ENCODE measurements at places on chromosomes 16 and 17.

- DNase-seq = no peak
These were observed 2.9 kb upstream of the CCDC102A start for GRCh38 chr16:57539072-57539796.

- DNase-seq = no peak
These were observed 97.3 kb downstream of the ANKRD11 start for GRCh38 chr16:89392881-89393737.

DNA sequence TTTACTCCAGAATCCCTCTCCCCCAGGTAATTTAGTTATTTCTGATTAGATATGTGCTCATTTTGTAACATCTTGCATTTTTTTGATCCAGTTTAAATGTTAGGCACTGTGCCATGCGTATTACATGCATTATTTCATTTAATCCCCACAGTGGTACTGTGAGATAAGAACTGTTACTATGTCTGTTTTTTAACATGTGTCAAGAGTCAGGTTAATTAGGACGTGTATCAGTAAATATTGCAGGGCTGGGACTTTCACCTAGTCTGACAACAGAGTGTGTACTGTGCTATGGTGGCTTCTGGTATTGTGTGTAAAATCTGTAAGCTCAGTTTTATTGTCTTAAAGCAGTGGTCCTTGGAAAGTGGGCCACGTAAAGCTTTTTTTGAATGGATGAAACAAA, 10.6 kb downstream of the RSPRY1 start:
- no peak for DNase-seq

DNA sequence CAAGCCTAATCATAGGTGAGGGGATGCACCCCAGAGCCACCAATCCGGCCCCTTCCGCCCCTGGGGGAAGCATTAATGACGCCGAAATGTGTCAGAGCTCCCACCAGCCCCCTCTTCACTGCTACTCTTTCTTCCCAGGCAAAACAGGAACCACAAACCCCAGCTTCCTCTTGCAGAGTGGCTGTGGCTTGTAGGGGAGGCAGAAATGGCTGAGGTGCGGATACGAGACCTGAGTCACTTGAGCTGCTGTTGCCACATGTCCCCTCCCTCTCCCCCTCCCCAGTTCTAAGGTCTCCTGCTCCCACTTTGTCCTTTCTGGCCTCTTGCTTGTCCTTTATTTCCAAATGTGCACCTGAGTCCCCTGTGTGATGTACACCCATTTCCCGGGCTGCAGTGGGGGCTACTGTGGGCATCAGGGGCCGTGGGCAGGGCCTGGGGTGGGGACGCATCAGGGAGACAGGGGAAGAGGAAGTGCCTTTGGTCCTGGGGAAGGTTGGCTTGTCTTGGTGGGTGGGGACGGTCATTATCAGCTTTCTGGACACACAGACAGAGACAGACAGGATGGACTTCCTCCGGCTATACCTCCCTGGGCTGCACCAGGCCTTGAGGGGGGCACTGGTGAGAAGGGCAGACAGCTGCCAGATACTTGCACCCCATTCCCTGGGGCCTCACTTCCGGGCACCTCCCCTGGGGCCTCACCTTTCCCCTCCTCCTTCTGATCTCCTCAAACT, at the start of gene APOBR:
TSS of gene APOBR (plus strand) at position 523 of the 731 bp plus-strand sequence. CDS start at position 562, 39 bp downstream.
- no peak for DNase-seq

DNA sequence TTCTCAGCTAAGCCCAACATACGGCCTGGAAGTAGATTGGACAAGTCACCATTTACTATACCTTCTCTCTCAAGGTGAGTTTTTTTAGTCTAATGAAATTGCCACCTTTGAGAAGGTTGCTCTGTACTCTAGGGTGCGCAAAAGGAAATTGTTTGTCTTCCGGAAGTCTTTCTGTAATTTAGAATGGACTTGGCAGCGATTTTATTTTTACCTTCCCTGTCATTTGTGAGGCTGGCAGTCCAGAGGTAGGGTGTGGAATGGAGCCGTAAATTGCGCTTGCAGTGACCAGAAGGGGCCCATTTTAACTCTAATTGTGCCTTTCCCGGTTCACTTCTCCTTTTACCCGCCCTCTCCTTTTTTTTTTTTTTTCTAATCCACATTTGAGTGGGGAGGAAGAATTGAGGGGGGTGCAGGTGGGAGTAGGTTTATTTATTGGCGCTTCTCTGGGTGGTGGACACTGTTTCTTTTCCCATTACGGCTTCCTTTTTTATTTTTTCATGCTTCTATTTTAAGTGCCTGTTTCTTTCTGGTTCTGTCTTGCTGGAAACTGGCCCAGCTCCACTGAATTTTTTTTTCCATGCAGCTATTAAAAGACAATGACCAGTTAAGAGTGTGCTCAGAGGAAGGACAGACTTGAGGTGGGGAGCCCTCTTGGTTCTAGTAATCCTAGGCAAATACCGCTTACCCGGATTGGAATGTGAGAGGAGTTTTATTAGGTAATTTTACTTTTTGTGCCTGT, 89.7 kb upstream of the CLEC18A start:
- DNase-seq = peak; percentile 46

GRCh38 chr16:2333231-2333630, 7.3 kb downstream of the ABCA3 start:
- DNase-seq = no peak

GRCh38 chr17:896953-897661, 82.5 kb downstream of the NXN start:
- DNase-seq = no peak

DNA sequence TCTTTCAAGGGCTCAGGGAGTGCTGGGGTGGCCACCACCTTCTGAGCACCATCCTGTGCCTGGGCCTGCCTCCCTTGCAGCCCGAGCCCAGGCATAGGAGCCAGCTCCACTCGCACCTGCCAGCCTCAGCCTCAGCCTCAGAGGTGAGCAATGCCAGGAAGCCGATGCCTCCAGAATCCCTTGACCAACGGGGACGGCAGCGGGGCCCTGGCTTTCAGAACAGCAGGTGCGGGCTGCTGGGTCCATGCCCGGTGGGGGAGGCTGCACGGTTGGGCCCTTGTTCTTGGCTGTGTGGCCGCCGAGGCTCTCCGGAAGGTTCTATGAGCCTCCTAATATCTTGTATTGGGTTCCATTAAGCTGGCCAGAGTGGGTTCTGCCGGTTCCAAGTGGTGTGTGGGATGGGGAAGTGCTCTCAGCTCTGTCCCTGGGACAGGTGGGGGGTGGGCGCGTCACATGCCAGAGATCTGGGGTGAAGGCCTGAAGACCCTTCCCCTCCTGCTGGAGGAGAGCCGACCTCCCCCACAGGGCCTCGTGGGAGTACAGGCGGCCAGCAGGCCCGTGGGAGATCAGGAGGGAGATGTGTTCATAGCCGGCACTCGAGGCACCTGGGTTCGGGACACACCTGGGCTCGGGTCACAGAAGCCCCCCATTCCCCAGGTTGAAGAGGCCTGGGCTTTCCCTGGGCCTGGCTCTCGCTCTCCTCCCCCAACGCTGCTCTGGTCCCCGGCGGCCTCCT, 27.0 kb downstream of the NPTX1 start:
- no peak for DNase-seq

DNA sequence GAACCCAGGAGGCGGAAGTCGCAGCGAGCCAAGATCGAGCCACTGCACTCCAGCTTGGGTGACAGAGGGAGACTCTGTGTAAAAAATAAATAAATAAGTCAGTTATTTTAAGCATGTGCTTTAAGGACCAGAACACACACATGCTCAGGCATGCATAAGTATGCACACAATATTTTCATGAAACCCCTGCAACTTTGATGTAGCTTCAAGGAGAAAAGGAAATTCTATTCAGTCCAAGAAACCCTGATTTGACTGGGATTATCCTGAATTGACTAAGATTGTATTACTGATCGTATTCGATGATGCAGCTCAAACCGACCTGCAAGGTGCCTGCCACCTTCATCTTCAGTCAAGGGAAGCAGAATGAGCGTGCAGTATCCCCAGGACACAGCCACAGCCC, 841 bp downstream of the TEKT5 start:
- no peak for DNase-seq

DNA sequence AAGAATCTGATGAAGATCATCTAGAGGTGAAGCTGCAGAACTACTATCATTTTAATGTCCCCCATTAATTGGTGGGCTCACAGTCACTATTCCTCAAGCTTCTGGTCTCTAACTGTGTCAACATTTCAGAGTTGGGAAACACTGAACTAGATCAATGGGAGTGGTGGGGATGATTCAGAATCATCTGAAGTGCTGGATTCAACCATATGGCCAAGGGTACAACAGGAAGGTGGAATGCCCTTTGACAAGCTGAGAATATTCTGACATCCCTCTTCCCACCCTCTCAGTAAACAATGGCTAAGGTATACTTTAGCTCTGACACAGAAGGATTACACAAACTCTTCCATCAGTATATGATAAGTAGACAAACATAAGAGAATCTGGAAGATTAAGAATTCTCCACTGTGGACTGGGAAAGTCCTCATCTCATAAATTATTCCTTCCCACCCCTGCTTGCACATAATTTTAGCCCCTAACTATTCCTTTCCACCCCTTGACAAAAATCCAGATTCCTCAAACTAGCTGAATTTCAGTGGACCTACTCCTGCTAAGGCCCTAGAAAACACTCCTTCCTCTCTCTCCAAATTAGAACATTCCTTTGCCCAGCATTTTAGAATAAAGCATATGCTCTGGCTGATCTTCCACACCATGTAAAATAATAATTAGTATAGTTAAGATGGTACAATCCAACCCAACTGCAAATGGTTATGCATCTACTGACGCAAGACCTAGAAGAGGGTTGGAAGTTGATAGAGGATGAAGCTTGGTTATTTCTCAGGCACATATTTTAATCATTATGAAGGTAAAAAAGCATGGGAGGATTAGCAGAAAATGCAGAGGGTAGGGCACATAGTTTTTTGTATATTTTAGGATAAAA, 16.3 kb upstream of the RFFL start:
- no peak for DNase-seq

DNA sequence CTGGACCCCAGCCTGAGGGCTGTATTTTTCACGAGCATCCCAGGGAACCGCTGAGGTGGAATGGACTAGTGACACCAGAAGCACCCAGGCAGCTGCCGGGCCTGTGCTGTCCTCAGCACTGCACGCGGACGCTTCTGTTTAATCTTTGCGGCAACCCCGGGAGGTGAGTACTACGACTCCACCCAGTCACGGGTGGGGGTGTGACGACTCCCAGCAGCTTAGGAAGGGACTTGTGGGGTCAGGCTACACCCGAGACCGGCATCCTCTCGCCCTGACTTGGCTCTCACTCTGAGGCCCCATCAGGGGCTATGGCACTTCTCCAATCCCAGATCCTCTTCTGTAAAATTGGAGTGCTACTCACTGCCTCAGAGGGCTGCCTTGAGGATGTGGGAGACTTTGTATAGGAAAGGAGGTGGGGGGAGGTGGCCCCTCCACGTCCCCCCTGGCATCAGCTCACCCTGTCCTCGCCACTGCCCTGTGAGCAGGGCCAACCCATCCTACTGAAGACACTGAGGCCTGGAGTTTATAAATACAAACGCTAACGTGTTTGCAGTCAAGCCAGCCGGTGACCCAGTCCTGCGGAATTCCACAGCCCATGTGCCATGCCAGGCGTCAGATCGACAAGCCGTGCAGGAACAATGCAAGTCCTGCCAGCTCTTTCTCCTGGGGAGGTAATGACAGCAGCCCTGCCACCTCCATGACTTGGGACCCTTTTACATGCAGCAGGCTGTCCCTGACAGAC, 44.4 kb downstream of the PPL start:
- peak; percentile 48 for DNase-seq

GRCh38 chr17:61338000-61338798, 61.4 kb upstream of the TBX2 start:
- peak; percentile 87 for DNase-seq

- DNase-seq = no peak
These were observed 240.0 kb downstream of the NTN1 start for GRCh38 chr17:9261081-9262012.

- no peak for DNase-seq
These were observed 249.9 kb downstream of the GSG1L start for GRCh38 chr16:27813591-27813990.

DNA sequence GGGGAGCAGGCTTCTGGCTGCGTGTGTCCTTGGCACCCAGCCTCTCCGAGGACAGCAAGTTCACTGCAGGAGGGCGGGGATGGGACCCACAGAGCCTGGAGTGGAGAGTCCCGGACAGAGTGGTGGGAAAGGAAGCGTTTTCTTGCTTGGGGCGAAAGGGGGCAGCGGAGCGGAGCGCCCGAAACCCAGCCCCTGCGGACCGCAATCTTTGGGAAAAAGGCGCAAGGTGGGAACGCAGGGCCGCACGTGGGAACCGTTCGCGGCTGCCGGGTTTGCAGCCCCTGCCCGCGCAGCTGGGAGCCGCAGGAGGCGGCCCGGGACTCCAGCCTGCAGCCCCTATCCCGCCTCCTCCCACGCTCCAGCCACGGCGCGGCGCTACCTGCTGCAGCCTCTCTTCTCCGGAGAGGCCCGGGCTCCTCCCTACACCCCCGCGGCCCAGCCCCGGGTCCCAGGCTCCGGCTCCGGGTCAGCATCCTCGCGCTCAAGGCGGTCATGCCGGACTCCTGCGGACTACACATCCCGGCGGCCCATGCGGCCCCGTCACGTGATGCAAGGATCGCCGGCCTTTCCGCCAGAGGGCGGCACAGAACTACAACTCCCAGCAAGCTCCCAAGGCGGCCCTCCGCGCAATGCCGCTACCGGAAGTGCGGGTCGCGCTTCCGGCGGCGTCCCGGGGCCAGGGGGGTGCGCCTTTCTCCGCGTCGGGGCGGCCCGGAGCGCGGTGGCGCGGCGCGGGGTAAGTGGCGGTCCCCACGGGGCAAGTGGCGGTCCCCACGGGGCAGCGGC, at the start of the genes NTHL1 and TSC2:
TSS of gene NTHL1 (minus strand) at position 505 of the 786 bp plus-strand sequence. CDS start at position 494, 11 bp downstream.
TSS of gene TSC2 (plus strand) at position 656 of the 786 bp plus-strand sequence. CDS start 631 bp downstream, outside the sequence.
- peak; percentile 96 for DNase-seq

DNA sequence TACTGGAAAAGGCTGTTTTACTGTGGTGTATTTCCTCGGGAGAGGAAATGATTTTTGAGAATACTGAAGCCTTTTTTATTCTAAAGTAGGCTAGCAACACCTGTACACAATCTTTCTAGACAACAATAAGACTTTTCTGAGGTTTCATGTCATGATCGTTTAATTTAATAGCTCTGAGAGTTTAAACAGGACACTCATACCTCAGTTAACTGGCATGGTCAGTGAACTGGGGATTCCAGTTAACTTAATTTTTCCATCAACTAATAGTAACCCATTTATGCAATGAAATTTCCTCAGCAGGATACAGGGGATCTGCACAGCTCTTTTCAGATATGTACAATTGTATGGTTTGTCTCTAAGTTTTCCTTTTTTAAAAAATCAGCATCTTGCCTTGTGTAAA, 262.6 kb downstream of the NTN1 start:
- no peak for DNase-seq

GRCh38 chr17:5523249-5523648, 36.9 kb downstream of the MIS12 start:
- DNase-seq = no peak

- no peak for DNase-seq
These were observed 2.5 kb downstream of the ADAD2 start for GRCh38 chr16:84193480-84193879.
